ENCODE measurements at places on chromosomes 11 and 22.

DNA sequence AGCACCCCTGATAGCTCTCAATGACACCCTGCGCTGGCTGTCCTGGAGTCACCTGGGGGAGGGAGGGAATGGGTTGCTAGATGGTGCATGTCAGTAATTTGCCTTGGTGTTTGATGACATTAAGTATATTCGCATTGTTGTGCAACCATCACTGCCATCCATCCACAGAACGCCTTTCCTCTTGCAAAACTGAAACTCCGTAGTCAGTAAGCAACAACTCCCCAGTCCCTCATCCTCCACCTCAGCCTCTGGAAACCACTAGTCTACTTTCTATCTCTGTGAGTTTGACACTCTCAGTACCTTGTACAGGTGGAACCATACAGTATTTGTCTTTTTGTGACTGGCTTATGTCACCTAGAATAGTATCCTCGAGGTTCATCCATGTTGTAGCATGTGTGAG lies 62.6 kb downstream of the PKNOX2 start:
- no peak for DNase-seq

DNA sequence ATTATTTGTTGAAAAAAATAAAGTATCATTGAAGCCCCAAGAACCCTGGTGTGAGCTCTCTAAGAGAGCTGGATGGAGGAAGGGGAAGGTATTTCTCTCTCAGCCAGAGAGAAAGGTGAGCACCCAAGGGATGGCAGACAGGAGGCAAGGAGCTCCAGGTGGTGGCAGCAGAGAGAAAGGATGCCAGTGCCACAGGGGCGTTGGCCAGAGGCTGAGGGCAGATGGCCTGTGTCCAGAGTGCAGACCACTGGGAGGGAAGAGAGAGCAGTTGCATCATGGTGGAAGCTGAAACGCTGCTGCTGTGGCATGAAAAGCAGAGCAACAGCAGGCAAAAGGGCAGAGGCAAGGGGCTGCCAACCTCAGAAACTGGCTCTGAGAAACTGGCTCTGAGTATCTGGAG lies 8.5 kb downstream of the SPON1 start:
- no peak for DNase-seq

DNA sequence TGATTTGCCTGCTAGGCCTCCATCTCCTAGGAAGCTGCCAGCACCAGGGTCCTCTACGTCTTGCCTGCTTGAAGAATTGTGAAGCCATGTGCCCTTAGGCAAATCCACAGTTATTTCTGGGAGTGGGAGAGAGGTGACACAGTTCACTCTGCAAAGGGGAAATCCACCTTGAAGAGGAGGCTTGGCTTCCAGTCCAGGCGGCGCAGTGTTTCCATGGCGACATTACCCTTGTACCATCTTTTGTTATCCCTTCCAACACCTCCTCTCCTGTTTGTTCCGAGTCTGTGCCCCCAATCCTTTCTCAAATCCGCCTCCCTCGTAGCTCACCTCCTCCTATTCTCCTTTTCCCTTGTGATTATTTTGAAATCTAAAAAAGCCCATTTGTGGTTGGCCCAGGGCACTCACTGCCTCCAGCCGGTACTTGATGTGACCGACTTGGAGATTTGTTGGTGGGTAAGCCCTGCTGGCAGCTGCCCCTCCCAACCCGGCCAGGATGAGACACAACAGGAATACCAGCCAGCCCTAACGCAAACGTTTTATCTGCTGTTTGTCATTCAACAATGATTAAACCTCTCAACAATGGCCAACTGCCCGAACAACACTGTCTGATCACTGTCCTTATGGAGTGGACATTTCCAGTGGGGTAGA lies 18.4 kb downstream of the SYT13 start:
- no peak for DNase-seq

- no peak for DNase-seq
Observed at GRCh38 chr11:56848141-56848809, 99.8 kb upstream of the OR9G4 start.

- no peak for DNase-seq
Observed at GRCh38 chr11:10606536-10607208, 38.2 kb upstream of the LYVE1 start.

GRCh38 chr11:131522851-131523250 lies 152.4 kb downstream of the NTM start:
- no peak for DNase-seq
